ENCODE measurements at places on chromosomes 3 and 15.

- H3K4me1 ChIP-seq, result no peaks in the 10 kb centered on the region
- no peak overlapping the region for H3K4me3 ChIP-seq
- no peaks in the 10 kb centered on the region for H3K36me3 ChIP-seq
These were observed 22.3 kb upstream of the GHSR start for GRCh38 chr3:172470588-172470987.

GRCh38 chr3:62534326-62534725, 161.0 kb upstream of the FEZF2 start:
- DNase-seq, result no peak
- H3K36me3 ChIP-seq, result no peaks in the 10 kb centered on the region
- no peak overlapping the region for H3K27ac ChIP-seq

DNA sequence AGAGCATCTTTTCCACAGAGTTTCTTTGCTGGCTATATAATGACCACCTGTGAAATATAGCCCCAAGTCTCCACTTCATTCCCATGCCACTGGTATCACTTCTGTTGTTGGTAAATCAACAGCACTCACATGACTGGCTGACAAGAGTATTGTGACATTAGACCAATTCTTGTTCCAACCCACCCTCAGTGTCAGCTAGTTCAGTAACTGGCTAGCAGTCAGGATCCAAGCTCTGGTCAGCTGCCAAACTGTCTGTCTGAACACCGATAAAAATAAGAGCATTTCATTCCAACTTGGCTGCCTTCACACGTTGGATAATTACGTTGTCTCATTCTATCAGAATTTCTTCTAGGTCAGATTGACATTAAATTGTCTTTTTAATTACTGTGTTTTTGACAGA, 166.5 kb downstream of the USP13 start:
- DNase-seq, result no peak
- no peaks in the 10 kb centered on the region for H3K27me3 ChIP-seq
- H3K27ac ChIP-seq, result no peak overlapping the region
- no peaks in the 10 kb centered on the region for H3K36me3 ChIP-seq

DNA sequence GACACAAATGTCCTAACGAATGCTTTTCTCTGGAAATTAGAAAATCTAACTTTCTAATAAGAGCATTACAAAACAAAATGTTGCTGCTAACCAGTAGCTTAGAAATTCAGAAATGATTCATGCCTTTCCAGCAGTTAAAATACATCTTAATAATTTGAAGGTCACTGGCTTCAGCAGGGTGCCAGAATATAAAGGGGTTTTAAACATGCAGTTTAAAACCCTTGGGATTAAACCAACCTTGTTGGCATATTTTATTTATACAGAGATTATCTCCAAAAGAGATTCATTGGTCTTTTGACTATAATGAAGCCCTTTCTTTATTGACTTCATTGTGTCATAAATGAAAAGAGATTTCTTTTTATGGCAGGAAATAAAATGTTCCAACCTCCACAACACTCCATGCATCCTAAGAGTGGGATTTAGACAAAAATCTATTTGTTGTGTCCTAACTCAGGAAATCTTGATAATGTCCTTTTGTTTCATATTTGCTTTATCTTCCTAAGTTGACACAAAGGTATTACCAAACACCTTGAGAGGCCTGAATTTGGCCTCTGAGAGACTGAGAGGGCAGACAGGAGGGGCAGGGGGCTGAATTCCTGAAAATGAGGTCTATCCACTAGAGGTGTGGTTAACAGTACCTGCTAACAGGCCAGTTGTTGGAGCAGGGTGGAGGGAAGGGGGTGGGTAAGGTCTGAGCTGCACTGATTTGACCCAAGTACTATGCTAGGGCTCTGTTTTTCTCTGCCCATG, 124.4 kb downstream of the FEZF2 start:
- H3K27me3 ChIP-seq, result no peaks in the 10 kb centered on the region
- H3K27ac ChIP-seq, result no peak overlapping the region
- no peaks in the 10 kb centered on the region for H3K4me1 ChIP-seq
- H3K36me3 ChIP-seq, result no peaks in the 10 kb centered on the region
- H3K4me3 ChIP-seq, result no peak overlapping the region

GRCh38 chr15:56047354-56047753, 53.9 kb upstream of the NEDD4 start:
- H3K27ac ChIP-seq, result no peak overlapping the region
- H3K4me1 ChIP-seq, result no peaks in the 10 kb centered on the region
- no peak for DNase-seq
- no peak overlapping the region for H3K4me3 ChIP-seq

- peak overlapping the region; percentile 72 for H3K27ac ChIP-seq
- no peaks in the 10 kb centered on the region for H3K36me3 ChIP-seq
- H3K4me1 ChIP-seq, result no peaks in the 10 kb centered on the region
- no peak for DNase-seq
These were observed 3.5 kb downstream of the PLXND1 start for GRCh38 chr3:129602730-129603560.

DNA sequence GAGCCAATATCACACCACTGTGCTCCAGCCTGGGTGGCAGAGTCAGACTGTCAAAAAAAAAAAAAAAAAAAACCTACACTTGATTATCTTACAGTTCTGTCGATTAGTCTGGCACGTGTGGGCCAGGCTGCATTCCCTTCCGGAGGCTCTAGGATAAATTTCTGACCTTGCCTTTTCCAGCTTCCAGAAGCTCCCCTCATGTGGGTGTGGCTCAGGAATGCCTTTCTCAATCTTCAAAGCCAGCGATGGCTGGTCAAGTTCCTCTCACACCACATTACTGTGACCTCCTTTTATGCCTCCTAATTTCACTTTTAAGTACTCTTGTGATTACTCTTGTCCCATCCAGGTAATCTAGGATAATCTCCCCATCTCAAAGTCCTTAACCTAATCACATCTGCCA, 58.2 kb upstream of the DUT start:
- H3K27me3 ChIP-seq, result no peaks in the 10 kb centered on the region
- no peaks in the 10 kb centered on the region for H3K4me1 ChIP-seq
- no peak overlapping the region for H3K4me3 ChIP-seq
- no peak overlapping the region for H3K27ac ChIP-seq

- no peak overlapping the region for H3K4me3 ChIP-seq
- H3K36me3 ChIP-seq, result no peaks in the 10 kb centered on the region
- DNase-seq, result no peak
These were observed 122.3 kb downstream of the ATP1B3 start for GRCh38 chr3:141998669-141999290.
